Fibroblast of skin of right quadriceps (primary cell): ENCODE measurements at places on chromosomes 7 and 10.

DNA sequence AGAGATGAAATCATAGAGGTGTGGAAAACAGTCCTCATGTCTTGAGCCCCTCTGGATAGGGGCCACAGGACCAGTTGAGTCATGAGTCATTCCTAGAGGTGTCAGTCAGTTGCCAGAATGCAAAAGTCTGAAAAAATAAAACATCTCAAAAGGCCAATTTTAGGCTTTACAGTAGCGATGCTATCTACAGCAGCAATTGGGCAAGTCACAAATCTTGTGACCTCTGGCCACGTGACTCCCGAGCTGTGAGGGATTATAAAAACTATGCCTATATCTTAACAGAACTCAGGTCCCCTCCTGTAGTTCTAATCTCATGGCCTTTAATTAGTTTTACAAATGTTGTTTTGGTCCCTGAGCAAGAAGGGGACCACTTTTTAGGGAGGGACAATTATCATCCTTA is 15.6 kb upstream of the TAS2R41 start:
- DNase-seq = no peak

GRCh38 chr7:47452295-47452694 is 129.6 kb downstream of the TNS3 start:
- DNase-seq = no peak

DNA sequence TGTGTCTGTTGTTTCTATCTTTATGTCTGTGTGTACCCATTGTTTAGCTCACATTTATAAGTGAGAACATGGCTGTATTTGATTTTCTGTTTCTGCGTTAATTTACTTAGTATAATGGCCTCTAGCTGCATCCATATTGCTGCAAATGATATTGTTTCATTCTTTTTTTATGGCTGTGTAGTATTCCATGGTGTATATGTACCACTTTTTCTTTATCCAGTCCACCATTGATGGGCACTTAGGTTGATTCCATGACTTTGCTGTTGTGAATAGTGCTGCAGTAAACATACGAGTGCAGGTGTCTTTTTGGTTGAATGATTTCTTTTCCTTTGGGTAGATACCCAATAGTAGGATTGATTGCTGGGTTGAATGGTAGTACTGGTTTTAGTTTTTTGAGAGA is 48.2 kb downstream of the ZNRF2 start:
- no peak for DNase-seq

- no peak for DNase-seq
Measured at GRCh38 chr10:120367341-120367740, 89.7 kb upstream of the PLPP4 start.

DNA sequence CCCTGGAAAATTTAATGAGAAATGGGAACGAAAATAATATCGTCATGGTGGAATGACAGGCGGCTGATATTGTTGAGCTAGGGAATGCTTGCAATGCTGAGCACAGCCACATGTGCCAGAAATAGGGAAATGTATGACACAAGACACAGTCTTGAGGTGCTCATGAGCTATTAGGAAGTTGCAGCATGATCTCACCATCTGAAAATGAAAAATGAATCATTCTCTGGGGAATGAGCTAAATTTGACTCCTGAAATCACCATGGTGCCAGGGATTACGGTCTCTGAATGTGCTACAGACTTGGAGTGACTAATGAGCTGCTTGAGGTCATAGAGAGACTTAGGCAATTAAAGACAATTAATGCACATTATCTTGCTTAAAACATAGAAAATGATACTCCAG is 845.0 kb downstream of the CNTNAP2 start:
- peak; percentile 98 for DNase-seq
